ENCODE measurements at places on chromosomes 1 and 21.

- DNase-seq: no peak
Observed at GRCh38 chr1:193262661-193263060, 76.2 kb upstream of the B3GALT2 start.

- no peak for DNase-seq
Observed at GRCh38 chr21:27614231-27614630, 647.3 kb upstream of the ADAMTS5 start.

DNA sequence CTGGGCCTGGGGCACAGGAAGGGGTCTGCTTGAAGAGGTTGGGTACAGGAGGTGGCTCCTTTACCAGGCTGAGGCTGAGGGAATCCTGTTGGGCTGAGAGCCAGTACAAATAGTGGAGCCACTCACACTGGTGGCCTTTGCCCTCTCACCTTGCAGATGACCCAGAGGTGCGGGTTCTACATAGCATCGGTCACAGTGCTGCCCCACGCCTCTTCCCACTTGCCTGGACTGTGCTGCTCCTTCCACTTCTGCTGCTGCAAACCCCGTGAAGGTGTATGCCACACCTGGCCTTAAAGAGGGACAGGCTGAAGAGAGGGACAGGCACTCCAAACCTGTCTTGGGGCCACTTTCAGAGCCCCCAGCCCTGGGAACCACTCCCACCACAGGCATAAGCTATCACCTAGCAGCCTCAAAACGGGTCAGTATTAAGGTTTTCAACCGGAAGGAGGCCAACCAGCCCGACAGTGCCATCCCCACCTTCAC is 1.8 kb upstream of the SLC50A1 start:
- no peak for DNase-seq

- no peak for DNase-seq
Observed at GRCh38 chr1:23872421-23872820, 4.3 kb upstream of the FUCA1 start.

GRCh38 chr1:228154021-228154669 is 4.4 kb downstream of the GJC2 start:
- no peak for DNase-seq

- no peak for DNase-seq
Observed at GRCh38 chr1:108685529-108685928, 6.6 kb upstream of the PRPF38B start.

DNA sequence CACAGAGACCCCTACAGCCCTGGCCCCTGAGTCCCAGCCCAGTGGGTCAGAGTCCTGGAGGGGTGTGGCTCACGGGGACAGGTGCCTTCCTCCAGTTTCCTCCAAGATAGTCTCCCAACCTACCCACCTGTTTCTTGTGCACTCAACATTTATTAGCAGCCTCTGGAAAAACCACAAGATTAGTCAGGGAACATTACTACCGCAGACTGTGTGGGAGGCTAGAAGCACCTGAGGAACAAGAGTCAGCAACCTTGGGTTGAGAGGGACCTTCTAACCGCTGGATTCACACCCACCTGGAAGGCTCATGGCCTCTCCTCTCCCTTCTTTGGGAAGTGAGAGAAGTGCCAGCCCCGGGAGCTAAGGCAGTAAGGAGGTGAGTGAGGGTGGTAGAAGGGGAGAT is 22.5 kb upstream of the IKBKE start:
- DNase-seq: no peak

DNA sequence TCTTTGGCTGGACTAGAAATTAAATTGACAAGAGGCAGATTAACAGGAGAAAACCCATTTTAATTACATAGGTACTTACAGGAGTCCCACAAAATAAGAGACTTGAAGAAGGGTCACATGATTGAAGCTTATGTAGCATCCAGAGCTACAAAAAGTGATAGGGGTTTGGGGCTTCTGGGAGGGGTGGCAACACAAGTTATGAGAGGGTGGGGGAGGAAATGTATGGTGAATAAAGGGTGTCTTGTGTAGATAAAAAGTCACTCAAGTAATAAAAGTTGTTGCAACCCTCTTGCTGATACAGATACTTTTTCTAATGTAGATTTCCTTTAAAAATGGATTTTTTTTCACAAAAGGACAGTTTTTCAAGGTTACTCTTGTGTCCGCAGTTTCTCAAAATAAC is 24.0 kb downstream of the USP25 start:
- no peak for DNase-seq

GRCh38 chr1:224828691-224829090 is 100.8 kb upstream of the DNAH14 start:
- no peak for DNase-seq

DNA sequence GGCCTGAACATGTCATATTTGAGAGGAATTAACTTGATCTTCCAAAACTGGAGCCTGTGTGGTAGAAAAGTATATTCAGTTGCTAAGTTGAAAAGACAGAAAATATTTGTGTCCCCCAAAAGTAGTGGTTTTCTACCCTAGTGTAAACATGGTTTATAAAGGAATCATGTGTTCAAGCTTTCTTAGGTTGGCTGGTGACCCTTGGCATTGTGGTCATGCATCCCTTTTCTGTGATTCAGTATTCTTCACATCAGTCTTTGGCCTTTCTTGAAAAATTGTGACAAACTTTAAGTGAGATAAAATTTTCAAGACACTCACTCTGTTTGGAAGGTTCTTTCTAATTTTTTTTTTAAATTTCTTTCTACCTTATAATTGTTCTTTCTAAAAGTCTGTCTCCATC is 193.2 kb downstream of the DHRS3 start:
- no peak for DNase-seq

DNA sequence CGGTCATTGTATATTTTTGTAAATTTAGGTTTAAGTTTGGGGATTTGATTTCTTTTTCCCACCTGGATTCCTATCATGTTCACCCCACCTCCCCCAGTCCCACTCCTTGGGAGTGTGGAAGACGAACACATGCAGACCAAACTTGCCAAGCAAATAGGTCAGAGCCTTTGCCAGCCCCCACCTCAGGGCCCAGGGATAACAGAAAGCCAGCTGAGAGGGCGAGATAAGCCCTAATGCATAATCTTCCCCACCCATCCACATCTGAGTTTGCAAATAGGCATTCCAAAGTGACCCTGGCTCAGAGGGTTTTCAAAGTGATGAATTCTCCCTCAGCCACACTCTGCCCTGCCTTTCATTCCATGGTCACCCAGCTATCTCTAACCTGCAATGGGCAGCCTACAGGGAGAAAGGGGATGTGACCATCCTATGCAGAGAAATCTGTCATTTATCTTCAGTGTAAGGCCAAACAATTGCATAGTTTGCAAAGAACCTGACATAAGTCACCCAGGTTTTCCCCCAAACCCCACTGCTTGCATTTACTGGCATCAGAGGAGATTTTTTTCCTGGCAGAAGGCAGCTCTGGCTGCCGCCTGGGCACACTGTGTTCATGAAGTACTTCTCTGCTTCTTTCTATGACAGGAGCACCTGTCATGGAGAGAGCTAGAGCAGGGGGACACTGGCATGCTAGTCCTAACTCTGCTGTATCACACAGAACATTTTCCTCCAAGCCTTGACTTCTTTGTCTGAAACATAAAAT is 69.0 kb upstream of the NFIA start:
- DNase-seq: no peak

DNA sequence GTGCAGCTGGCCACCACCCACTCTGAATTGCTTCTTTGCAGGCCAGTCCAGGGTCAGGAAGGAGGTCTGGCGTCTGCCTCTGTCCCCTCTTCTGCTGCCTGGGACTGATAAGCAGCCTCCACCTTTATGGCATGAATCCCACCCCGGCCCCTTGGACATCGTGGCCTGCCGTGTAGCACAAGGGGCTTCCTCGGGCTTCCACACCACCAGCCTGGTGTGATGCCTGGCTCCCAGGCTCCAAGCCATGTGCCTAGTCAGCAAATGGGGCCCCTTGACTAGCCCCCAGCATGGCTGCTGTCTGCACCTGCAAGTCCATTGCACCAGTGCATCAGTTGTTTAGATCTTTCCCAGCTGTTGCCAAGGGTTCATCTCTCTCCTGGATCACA is 9.9 kb upstream of the ARF1 start:
- DNase-seq: no peak

DNA sequence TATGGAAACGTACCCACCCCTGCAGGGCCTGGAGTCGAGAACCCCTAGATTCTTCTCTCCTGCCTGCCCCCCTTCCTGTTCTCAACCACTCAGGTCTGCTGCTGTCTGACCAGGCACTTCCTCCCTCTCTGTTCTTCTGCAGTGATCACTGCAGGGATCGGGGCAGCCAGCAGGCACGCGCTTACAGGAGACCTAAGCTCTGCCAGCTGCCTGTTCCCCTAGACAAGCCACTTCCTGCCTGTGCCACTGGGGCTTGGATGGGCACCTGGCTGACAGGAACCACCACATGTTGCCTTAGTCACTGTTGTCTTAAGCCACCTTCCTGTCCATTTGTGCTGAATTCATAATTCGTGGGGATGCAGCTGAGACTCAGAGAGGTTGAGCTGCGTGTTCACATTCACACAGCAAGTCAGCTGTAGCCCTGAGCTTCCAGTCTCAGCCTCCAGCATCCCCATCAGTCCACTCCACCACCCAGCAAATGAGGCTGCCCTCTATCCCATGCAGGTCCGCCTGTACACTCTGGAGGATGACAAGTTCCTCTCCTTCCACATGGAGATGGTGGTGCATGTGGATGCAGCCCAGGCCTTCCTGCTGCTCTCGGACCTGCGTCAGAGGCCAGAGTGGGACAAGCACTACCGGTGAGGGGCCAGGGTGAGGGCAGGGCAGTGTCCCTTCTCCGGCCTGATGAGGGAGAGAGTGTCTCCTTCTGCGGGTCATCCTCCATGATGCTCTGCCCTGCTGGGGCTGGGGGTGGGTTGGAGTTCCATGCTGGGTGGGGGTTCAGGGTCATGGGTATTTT is 18.6 kb downstream of the FAM151A start:
- DNase-seq: no peak

GRCh38 chr1:147807405-147807804 is 47.0 kb upstream of the GJA5 start:
- DNase-seq: no peak

DNA sequence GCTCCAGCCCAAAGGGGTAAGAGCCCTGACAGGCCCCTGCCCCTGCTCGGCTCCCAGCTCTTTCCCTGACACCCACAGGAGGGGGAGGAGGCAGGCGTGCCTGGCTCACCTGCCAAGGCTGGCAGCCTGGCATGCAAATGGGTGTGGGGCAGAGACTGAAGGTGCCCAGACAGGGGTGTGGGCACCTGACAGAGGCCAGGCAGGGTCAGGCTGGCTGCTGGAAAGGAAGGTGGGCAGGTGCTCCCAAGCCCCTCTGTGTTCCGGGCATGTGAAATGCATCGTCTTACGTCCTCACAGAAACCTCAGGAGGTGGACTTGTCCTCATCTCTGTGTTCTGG is 19.4 kb upstream of the CASZ1 start:
- no peak for DNase-seq

DNA sequence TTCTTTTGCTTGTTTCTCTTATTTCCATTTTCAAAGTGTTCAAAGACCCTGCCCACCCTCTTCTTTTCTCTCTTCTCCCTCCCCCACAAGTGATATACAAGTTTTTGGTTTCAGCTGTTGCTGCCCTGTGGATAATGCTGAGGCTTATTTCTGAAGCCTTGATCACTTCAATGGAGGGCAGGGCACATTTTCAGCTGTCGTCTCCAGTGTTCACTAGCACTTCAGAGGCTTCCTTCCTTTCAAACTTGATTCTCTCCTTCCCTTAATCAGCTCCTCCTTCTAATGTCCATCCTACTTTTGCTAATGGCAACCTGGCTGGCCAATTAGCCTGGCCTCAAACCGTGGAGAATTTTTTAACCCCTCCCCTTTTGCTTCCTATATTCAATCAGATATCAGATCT is 435.7 kb upstream of the RUNX1 start:
- DNase-seq: no peak

DNA sequence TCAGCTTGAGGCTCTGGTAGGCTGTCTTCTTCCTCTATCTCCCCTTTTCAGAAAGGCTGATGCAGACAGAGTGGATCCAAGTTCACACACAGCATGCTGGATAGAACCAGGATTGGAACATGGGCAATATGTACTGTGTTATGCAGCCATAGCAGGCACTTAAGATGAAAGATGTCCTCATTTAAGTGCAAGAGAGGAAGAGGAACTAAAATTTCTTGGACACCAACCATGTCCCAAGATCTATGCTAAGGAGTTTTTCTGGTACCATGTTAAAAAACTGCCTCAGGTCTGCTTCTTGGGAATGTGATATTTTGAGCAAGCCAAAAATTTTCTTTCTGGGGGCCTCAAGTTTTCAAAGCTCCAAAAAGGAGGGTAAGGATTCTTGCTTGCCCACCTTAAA is 1.2 kb downstream of the SDHB start:
- no peak for DNase-seq

DNA sequence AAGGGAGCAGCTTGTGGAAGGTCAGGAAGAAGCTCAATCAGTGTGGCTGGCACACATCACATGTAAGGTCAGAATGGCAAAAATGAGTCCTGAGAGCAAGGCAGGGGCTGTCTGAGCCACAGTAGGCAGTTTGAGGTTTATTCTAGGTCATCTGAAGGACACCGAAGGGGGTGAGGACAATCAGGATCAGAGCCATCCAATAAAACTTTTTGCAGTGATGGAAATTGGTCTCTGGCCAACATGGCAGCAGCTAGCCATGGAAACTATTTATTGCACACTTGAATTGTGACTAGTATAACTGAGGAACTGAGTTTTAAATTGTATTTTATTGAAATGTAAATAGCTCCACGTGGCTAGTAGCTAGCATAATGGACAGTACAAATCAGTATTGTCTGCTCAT is 97.0 kb upstream of the CACNA1E start:
- DNase-seq: no peak

- DNase-seq: no peak
Observed at GRCh38 chr21:43332861-43333297, 94.1 kb downstream of the SIK1 start.

DNA sequence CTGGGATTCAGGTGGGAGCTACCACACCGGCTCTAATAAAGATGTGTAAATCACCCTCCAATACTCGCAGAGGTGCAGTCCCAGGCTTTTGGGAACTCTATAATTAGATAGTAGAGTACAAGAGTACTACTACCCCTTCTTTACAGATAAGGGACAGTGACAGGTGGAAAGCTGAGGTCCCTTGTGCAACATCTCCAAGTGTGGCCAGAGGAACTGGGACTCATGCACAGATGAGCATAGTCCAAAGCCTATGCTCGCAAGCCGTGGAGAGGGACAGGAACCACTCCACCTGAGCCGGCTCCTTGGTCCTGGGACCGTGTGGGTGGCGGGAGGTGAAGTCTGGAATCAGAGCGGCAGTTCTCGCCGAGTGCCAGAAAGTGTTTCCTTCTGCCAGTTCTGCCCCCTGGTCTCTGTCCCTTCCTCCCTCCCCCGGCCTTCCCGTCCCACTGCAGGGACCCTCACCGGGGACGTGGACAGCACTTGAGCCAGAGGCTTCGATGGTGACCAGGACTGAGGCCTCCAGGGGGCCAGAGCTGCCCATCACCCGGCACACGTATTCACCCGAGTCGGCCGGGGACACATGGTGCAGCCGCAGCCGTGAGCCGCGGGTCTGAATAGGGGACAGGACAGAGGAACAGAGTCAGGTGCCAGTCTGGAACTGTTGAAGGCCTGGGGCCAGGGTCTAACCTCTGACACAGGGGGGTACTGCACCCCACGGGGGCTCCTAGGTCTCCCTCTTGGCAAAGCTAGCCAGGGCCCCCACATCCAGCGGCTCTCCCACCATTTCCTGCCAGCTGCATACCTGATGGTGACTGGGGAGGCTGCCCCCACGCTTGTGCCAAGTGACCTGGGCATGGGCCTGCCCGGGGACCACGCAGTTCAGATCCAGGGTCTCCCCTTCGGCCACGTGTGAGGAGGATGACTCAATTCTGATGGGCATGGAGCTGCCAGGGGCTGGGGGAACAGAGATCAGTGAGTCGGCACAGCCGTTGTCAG is 33.9 kb downstream of the LDLRAD2 start:
- DNase-seq: no peak

Measured in stimulated activated CD8-positive, alpha-beta memory T cell treated with anti-CD3 and anti-CD28 coated beads, Interleukin-4, amount 100 ng/mL, for 1 hour (primary cell).